Naive thymus-derived CD8-positive, alpha-beta T cell (primary cell): ENCODE measurements at places on chromosomes 1 and 21. TPM values are rescaled to one million over a fixed set of nuclear protein-coding genes. Genes with fewer than 3 reads are reported as not detected.

ATP1A2 gene
- not detected for total RNA-seq

FGR gene
- 2.0 TPM for total RNA-seq

ADAMTSL4 gene
- total RNA-seq, result 0.29 TPM

UQCRHL gene
- total RNA-seq, result 1.8 TPM

CFAP45 gene
- 1.3 TPM for total RNA-seq

TRIM58 gene
- total RNA-seq, result 0.36 TPM

INSRR gene
- total RNA-seq, result not detected

DMBX1 gene
- total RNA-seq, result not detected

L1TD1 gene
- total RNA-seq, result not detected

STUM gene
- 0.65 TPM for total RNA-seq

S100A14 gene
- not detected for total RNA-seq

CYP4Z1 gene
- total RNA-seq, result not detected

SPOCD1 gene
- total RNA-seq, result not detected

LCE1C gene
- total RNA-seq, result not detected

CFAP141 gene
- not detected for total RNA-seq

CLCA2 gene
- not detected for total RNA-seq

TMEM200B gene
- total RNA-seq, result not detected

DYNLT4 gene
- total RNA-seq, result 1.2 TPM

SPATA1 gene
- 2.5 TPM for total RNA-seq

MAP3K21 gene
- 1.4 TPM for total RNA-seq

FCRL3 gene
- 8.6 TPM for total RNA-seq

FAM177B gene
- total RNA-seq, result 1.0 TPM

COL16A1 gene
- total RNA-seq, result not detected

TCP10L gene
- 0.42 TPM for total RNA-seq

ODF2L gene
- total RNA-seq, result 47.8 TPM

OR2G2 gene
- not detected for total RNA-seq

SERINC2 gene
- total RNA-seq, result not detected

LRRC40 gene
- total RNA-seq, result 12.9 TPM

IFFO2 gene
- 29.0 TPM for total RNA-seq

PTGS2 gene
- not detected for total RNA-seq

ROR1 gene
- total RNA-seq, result 0.80 TPM

NEK2 gene
- total RNA-seq, result not detected

RAB42 gene
- total RNA-seq, result not detected

CELA3B gene
- total RNA-seq, result not detected

AZIN2 gene
- total RNA-seq, result 10.6 TPM
